ENCODE measurements at places on chromosomes 13 and 19.

DNA sequence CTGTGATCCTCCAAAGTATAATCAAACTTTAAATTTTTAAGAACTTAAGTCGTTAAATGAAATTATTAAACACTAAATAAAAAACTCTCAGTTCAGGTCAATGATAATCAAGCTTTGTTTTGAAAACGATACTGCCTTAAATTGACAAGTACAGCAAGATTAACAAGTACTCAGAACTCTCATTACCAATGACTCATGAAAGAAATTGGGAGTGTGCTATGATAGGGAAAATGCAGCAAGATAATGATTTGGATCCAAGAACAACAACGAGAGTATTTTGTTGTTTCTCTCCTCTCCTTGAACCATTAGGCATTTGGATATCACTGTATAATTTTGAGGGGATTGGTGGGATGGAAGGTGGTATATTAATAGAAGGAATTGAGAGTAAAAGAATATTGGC lies 10.2 kb downstream of the N4BP2L2 start:
- no peak for DNase-seq

DNA sequence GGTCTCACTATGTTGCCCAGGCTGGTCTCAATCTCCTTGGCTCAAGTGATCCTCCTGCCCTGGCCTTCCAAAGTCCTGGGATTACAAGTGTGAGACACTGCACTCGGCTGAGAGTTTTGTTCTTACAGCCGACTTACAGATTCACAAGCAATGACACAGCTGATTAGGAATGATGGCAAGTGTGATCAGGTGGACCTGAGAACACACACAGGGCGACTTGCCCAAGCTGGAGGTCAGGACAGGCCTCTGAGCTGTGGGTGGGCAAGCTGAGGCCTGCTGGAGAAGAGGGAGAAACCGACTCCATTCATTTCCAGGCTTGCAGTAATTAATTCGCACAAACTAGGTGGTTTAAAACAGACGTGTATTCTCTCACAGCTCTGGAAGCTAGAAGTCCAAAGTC lies 8.1 kb upstream of the ATG4D start:
- DNase-seq: no peak

DNA sequence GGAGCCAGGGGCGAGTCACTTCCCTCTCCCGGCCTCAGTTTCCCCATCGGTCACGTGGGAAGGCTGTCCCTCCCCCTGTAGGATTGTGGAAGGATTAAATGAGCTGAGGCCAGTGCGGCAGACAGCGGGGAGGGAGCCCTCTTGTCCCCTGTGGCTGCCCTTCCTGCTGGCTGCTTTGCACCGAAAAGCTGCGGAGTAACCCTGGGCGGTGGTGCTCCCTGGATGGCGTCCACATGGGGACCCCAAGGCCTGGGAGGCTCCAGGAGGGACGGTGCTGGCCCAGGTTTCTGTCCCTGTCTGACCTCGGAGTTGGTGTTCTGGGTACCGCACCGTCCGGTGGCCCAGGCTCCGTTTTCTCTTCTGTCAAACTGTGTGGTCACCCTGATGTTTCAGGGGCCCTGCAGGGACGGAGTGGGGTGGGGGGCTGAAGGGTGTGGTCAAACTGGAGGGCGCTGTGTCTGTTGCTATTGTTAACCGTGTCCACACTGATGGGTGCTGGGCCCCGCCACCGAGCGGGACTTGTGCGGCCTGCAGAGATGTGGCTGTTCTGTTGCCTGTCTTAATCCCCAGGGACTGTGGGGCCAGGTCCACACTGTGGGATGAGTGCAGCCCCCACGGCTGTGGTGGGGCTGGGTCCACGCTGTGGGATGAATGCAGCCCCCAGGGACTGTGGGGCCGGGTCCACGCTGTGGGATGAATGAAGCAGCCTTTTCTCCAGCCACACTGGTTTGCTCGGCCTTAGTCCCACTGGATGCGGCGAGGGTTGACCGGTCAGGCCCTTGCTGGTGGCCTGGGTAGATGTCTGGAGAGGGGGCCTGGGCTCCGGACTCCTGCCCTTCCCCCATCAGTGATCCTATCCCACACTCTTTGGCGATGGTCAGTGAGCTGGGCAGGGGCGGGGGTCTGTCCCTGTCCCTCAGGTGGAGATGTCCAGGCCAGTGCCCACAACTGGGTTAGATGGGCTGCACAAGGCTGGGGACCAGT lies 6.9 kb downstream of the GNA11 start:
- DNase-seq: no peak

DNA sequence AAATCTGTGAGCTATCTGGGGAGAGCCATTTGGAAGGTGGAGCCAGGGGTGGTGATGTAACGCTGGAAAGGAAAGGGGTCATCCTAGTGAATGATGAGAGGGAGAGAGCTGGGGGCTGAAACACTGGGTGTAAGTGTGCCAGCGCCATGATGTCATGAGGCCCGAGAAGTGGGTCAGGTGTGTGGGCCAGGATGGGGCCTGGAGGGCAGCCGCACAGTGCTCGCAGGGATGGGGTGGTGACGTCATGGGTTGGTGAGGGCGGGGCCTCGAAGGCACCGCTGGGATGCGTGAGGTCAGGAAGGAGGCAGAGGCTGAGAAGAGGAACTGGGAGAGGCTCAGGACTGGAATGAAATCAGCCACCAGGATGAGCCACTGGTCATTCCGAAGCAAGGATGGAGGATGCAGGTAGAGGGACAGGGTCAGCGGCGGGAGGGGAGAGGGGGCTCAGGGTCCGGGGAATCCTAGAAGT lies 4.4 kb downstream of the CCDC61 start:
- no peak for DNase-seq

GRCh38 chr19:57362419-57362818 lies 932 bp upstream of the TRAPPC2B start:
- no peak for DNase-seq

GRCh38 chr13:73329355-73329754 lies 270.6 kb downstream of the KLF5 start:
- no peak for DNase-seq

DNA sequence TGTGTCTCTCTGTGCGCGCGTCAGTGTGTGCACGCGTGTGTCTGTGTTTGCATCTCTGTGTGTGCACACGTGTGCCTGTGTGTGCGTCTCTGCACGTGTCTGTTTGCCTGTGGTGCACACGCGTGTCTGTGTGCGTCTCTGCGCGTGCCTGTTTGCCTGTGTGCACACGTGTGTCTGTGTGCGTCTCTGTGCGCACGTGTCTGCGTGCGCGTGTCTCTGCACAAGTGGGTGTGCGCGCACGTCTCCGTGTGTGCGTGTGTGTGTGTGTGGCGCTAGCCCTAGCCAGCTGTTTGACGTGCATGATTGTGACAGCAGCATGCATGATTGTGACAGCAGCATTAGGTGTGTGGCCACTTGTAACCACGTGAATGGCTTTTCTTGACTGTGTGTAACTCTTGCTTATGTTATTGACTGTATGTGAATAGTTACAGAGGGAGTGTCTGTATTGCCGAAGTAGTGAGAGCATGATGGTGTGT lies 31.1 kb downstream of the ZNF146 start:
- DNase-seq: no peak

DNA sequence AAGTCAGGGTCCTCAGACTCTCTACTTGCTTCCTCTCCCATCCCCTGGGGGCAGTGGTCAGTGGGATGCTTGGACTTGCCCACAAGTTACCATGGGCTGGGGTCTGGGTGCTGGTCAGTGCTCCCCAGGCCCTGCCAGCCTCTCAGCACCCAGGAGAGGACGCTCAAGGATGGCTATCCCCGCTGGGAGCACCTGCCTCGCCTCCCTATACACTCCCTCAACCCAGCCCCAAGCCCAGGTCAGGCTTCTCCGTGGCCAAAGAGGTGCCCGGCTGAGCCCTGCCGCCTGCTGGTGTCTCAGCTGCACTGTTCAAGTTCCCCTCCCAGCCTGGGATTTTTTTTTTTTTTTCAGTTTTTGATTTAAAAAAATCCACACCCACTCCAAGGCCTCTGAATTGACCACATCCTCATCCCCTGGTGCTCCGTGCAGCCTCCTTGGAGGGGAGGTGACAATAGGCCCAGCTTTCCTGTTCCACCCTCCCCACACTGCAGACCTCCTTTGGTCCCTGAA lies 10.8 kb downstream of the F2RL3 start:
- no peak for DNase-seq

GRCh38 chr19:19356901-19357566 lies 36.4 kb downstream of the MAU2 start:
- DNase-seq: no peak

DNA sequence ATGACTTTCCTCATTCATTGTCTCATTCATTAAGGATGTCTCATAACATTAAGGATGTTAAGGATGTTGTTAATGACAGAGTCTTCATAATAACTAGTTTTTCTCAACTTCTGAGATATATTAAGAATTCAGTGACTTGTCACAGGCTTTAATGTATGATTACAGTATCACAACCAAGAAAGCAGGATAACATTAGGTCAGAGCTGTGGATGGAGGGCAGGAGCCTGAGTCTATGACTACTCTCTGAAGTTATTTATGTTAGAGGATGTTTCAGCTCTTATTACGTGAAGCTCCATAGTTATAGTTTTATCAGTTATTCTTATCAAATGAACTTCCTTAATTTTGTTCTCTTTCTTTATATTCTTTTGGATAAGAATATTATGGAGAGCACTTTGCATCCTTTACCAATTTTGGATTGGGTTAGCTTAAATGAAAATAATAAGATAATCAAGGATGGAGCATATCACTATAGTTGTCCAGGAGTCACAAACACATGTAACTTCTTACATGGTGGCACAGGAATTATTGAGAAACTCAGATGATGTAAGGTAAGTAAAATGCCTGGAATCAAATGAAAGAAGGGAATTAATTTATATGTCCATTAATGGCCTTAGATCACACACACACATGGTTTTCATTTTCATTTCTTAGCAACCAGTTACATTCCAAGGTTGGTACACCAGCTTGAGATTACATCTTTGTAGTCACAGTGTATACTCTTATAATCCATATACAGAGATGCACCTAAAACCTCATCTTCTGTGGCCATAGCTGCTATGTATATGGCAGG lies 57.0 kb downstream of the SLC10A2 start:
- no peak for DNase-seq

DNA sequence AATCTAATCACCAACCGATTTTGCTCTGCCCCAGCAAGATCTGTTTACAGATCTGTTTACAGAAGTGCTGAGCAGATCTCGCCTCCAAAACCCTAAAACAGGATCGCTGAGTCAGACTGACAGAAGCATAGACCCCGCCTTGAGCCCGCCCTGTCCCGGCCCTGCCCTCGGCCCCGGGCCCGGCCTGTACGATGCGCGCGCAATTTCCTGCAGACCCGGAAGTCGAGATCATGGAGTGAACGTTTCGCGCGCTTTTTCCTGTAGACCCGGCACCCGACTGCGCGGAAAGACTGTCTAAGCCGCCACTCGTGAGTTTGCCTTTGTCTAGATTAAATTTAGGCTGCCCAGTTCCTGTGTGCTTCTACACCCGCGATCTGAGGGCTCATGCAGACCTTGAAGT lies at the start of gene ZNF534:
Gene ZNF534 (plus strand): TSS at position 212 of the 400 bp plus-strand sequence. CDS start 2,327 bp downstream, outside the sequence.
- DNase-seq: no peak

DNA sequence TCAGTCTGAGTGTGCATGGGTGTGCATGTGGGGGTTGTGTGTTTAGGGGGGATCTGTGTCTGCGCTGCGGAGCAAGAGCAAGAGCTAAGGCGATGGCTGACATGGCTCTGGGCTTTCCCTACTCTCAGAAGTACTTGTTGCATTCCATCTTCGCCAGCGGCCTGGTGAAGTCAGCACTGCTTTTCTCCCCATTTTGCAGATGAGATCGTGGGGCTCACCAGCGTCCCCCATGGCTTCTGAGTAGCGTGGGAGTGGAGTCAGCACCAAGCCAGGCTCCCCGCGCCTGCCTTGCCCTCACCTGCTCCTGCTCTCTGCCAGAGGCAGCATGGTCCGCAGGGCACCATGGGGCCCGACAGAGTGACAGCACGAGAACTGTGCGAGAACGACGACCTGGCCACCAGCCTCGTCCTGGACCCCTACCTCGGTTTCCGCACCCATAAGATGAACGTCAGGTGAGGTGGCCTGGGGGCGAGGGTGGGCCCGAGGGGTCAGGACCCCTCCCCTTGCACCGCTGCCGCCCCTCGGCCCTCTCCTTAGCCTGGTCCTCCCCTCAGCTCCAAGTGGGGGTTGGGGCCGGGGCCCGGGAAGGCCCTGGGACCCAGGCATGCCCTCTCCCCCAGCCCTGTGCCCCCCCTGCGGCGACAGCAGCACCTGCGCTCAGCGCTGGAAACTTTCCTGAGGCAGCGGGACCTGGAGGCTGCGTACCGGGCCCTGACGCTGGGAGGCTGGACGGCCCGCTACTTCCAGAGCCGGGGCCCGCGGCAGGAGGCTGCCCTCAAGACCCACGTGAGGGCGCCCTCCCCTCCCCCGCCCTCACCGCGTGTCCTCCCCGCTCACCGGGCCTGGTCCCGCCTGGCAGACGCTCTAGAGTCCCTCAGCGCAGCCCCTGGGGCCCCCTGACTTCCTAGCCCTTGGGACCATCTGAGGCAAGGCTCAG lies 2.2 kb downstream of the KMT5C start:
- DNase-seq: no peak

- no peak for DNase-seq
Measured at GRCh38 chr13:31043957-31044356, 111.5 kb downstream of the TEX26 start.

DNA sequence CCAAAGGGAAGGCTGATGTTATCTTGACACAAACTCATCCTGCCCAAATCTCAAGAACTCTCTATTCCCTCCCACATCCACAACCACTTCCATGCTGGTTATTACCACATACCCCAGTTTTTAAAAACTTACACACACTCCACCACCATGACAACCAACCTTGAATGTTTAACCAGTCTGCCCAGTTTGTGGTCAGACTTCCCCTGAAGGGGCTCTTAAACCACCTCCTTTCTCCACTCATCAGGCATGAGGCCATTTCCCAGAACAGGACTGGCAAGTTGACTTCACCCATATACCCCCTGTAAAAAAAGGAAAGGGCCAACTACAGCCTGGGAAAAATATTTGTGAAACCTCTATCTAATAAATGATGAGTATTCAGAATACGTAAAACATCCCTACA lies 12.4 kb upstream of the ZSCAN4 start:
- DNase-seq: no peak

GRCh38 chr13:27403203-27403678 lies 21.2 kb upstream of the GTF3A start:
- no peak for DNase-seq

DNA sequence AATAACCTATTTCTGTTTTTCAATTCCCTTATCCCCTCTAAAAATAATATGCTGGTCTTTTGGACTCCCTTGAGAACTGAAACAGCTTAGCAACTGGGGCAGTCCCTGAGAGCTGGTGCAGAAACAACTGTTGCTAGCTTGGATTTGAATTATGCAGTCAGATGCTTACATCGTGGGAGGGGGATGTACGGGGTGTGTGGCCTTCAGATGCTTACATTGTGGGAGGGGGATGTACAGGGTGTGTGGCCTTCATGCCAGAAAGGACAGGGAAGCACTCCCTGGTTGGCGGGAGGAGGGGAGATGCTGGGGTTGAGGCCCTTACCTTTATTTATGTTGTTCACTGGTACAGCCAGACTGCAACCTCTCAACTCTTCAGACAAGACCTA lies 25.6 kb downstream of the LRCH1 start:
- DNase-seq: no peak
